ENCODE measurements at places on chromosomes 12 and 14. TPM values are rescaled to one million over a fixed set of nuclear protein-coding genes. Genes with fewer than 3 reads are reported as not detected.

GRCh38 chr12:4423528-4424195 is 22.0 kb downstream of the FGF6 start:
- DNase-seq, result no peak

- no peak for DNase-seq
These were observed 145.1 kb downstream of the ACSS3 start for GRCh38 chr12:81222846-81223592.

The FAM216A gene
- 24.3 TPM for total RNA-seq

DNA sequence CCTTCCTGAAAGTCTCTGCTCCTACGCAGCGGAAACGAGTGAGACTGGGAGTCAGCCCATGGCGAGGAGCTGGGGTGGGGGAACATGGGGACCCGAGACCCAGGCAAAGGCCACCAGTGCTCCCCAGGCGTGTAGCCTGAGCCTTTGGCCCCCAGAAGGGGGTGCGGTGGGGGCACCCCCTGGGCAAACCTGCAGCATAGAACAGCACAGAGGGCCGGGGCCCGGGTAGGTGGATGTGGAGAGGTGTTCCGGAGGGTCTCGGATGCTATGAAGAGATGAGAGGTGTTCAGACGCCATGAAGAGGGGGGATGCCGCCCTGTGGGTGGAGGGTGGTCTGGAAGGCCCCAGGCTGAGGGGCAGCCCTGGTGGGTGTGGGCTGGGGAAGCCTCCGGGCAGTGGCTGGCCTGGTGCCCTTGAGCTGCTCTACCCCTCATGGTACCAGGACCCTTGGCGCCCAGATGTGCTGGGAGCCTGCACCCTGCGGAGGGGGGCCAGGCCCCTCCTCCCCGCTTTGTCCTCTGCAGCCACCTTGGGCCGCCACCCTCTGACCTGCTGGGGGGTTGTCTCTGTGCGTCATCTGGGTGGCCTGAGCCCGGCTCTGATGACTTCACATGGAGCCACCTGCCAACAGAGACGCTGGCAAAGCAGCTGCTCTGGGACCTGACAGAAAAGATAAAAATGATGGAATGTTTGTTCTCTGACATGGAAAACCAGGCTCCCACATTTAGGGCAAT is 83.4 kb downstream of the KIF26A start:
- no peak for DNase-seq

The OR11H6 gene
- total RNA-seq, result not detected

DNA sequence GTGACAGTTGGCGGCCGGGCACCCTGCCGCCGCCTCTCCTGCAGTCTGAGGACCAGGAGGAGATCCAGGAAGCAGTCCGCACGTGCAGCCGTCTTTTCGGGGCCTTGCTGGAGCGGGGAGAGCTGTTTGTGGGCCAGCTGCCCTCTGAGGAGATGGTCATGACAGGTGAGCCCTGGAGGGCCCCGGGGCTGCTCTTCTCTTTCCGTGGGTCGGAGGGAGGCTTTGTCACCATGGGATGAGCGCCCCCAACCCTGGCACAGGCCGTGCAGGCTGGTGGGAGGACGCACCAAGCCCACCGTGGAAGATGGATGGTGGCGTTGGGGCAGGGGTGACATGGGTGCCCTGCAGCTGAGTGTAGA is 532 bp downstream of the NOC4L start:
- DNase-seq, result no peak

- no peak for DNase-seq
These were observed 12.1 kb upstream of the LTA4H start for GRCh38 chr12:96047229-96048211.

The FMNL3 gene
- total RNA-seq, result 20.8 TPM

The AMN gene
- total RNA-seq, result 0.75 TPM

DNA sequence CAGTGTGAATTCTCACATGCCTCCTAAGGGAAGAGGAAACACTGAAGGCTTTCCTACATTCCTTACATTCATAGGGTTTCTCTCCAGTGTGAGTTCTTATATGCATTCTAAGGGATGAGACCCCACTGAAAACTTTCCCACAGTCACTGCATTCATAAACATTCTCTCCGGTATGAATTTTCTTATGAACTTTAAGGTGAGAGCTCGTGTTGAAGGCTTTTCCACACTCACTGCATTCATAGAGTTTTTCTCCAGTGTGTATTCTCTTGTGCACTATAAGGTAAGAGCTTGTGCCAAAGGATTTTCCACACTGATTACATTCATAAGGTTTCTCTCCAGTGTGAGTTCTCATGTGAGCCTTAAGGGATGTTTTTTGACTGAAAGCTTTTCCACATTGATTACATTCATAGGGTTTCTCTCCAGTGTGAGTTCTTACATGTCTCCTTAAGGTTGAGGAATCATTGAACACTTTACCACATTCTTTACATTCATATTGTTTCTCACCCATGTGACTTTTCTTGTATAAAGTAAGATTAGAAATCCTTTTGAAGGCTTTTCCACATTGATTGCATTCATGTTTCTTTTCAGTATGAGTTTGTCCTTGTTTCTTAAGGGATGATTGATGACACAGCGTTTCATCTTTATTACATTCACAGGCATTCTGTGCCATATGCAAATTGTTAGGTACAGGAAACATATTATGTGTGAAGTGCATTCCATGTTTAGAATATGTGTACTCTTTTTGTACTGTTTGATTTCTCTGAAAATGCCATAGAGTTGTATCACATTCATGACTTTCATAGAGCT is 9.5 kb downstream of the ZNF891 start:
- no peak for DNase-seq

DNA sequence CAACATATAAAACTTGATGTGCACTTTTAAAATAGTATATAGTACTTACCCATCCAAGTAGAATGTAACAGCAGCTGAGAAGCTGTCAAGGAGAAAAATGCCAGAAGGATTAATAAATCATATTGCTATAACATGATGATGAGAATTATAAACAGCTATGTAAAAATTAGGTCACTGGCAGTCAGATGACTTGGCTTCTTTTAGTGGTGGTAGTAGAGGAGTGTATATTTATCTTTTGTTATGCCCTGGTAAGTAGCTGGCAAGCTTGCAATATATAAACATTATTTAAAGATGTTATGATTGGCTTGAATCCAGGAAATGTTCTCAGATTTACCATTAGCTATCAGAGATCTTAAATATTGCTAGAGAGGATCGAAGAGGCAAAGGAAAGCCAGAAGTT is 471.0 kb upstream of the MGAT4C start:
- no peak for DNase-seq

GRCh38 chr12:72036393-72036792 is 97.7 kb downstream of the TPH2 start:
- no peak for DNase-seq

DNA sequence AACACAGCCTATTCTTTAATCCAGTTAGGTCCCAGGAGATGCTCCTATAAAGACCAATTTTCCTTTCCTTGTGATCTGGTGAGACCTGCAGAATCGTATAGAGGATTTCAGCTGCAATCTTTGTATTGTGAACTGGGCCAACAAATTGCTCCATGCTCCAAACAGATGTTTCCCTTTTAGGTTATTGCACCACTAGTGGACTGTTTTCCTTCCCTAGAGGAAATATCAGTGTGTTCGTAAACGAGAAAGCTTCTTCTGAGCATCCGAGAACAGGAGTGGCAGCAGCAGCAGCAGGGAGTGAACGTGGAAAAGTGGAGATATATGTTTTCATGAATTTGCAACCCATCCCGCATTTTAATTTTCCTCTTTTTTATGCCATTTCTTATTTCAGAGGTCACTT is 344.1 kb upstream of the PDE3A start:
- DNase-seq, result no peak

The MDGA2 gene
- total RNA-seq, result 30.7 TPM

DNA sequence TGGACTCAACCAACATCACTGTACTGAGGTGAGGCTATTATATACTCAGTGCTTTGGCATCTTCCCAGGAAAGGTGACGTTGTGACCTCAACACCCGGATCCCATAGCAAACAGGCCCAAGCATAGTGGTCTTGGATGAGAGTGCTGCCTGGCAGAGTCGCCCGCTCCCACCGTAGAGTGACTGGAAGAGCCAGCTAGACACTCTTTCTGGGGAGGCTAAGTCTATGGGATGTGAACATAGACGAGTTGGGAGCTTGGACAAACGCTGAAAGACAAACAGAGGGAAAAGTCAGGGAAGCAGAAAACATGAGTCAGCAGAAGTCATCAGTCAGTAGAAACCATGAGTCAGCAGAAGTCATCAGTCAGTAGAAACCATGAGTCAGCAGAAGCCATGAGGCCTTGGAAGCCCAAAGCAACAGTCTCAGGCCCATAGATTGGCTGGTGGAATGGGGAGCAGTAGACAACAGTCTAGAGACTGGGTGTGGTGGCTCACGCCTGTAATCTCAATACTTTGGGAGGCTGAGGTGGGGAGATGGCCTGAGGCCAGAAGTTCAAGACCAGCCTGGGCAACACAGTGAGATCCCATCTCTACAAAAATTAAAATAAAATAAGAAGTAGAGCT is 66.4 kb upstream of the MAP1LC3B2 start:
- DNase-seq, result no peak

GRCh38 chr12:39297891-39298290 is 145.0 kb downstream of the KIF21A start:
- no peak for DNase-seq

The ALDH2 gene
- 227 TPM for total RNA-seq

DNA sequence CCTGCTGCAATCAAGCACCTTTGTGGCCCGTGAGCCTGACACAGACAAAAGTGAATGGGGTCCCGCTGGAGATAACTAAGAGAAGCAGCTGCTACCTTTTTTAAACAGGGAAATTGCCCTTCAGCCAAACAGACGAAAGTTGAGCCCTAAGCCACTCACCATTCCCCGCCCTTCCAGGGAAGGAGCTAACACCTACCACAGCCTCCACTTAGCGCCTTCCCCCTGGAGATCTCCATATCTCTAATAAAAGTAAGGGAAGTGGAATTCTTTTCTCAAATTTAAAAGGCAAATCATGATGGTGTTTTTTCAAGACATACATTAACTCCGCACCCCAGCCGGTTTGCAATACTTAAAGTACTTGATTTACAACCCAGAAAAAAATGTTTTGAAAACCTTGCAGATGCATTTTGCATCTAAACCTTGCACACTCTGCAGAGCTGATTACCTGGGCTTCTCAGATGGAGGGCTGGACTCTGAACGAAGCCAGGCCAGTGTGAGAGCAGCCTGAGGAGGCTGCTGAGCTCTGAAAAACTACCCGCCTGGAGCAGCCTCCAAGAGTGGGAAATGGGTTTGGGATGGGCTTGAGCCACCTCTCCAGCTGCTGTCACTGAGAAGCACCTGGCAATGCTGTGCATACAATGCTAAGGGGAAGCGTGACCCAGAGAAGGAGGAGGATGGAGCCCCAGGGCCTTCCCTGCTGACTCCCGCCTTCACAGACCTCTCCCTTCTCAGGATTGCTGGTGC is 10.0 kb downstream of the NUAK1 start:
- no peak for DNase-seq

The PRH2 gene
- not detected for total RNA-seq

The EPYC gene
- not detected for total RNA-seq

The FGF6 gene
- not detected for total RNA-seq

DNA sequence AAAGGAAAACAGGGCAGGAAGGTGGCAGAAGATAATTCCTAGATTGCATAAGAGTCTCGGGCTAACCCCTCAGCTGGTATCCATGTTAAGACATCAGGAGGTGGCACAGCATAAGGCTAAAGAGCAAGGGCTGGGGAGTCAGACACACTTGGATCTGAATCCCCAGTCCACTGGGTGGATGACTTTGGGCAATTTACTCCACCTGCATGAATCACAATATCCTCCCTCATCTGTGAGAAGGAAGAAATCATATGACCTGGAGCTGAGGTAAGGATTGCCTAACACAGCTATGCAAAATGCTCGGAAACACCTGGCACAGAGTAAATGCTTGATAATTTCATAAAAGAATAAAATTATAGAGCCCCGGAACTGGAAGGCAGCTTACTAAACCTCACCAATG is 217.9 kb downstream of the PIK3C2G start:
- DNase-seq, result no peak

DNA sequence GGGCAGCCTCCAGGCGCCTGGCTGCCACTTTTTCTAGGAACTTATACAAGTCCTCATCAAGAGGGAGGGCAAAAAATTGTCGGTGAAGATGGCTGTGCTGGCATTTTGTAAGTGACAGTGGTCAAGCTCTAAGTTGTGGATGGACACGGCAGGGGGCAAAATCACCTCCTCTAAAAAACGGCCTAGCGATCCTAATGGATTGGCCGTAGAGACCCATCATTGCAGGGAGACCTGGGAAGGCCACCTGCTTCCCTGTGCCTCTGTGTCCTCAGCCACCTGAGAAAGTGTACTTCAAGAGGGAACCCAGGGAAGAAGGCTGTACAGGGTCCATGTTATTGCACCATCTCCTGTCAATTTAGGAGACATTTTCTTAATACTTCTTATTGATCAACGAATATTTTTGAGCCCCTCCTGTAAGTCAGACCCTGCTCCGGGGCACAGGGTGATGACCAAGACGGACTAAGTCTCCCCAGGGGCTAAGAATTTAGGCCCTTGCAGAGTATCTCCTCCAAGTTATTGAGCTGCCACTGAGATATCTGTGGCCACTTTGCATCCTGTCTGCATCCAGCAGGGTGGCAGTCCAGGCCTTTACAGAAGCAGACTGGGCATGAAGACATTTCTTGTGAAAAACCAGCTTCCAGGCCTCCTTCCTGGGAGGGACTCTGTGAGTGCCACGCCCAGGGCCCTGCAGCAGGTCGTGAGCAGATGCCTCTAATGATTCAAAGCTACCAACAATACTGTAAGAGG is 40.5 kb downstream of the PSMA6 start:
- DNase-seq, result no peak

DNA sequence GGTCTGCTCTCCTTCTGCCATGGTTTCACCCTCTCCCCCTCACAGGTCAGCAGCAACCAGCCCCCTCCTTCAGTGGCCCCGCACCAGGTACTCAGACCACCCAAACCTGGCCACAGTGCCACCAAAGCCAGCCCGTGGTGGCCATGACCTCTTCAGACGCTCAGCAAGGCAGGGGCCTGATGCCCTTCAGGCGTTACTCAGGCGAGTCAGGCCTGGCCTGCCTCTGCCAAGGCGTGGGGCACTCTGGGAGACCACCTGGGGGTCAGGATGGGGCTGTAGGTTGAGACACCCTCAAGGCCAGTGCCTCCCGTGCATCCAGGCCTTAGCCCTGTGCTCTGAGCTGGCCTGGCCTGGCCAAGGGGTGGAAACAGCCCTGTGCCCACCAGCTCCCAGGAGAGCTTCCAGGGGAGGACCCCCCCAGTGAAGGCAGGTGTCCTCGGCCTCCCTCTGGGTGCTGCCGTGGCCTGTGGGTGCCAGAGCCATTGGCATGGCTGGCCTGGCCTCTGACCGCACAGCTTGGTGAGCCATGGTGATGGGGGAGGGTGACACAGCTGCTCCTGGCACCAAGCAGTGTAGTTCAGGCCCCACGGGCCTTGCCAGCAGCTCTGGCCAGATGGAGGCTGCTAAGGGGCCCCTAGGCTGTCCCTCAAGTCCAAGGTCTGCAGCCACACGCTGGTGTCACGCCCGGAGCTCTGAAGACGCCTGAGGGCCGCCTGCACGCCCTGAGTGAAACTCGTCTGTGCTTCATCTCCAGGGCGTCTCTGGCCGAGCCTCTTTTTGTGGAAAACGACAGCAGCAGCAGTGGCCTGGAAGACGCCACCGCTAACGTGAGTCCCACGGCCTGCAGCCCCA is 15.1 kb downstream of the XRCC3 start:
- DNase-seq, result peak; percentile 74

The IFNG-AS1 gene
- total RNA-seq, result 0.65 TPM

Data from dorsolateral prefrontal cortex (tissue), 122 donors.